ENCODE measurements at places on chromosomes 6 and 20.

DNA sequence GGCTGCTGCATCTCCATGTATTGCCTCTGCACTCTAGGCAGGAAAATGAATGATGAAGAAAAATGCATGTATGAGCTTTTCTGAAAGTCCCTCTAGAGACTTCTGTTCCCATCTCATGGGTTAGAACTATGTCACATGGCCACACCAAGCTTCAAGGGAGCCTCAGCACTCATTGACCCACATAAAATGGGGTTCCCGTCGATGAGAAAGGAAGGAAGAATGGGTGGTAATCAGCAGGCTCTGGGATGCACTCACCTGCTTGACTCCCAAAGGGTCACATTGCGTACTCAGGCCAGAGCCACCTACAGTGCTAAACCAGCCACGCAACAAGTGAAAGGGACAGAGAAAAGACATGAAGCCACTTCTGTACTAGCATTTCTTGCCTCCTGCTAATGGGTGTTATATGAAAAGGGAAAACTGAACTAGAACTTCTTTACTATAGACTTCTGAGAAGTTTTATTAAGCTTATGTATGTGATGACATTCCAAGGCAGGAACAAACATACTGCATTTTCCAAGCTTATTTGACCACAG lies 95.8 kb upstream of the GCM1 start:
- DNase-seq, result no peak

GRCh38 chr6:147841547-147842148 lies 333.2 kb downstream of the SAMD5 start:
- no peak for DNase-seq

GRCh38 chr6:104943781-104944180 lies 13.1 kb upstream of the LIN28B start:
- DNase-seq, result no peak

- DNase-seq, result no peak
Measured at GRCh38 chr6:125512621-125513020, 210.9 kb upstream of the HDDC2 start.

DNA sequence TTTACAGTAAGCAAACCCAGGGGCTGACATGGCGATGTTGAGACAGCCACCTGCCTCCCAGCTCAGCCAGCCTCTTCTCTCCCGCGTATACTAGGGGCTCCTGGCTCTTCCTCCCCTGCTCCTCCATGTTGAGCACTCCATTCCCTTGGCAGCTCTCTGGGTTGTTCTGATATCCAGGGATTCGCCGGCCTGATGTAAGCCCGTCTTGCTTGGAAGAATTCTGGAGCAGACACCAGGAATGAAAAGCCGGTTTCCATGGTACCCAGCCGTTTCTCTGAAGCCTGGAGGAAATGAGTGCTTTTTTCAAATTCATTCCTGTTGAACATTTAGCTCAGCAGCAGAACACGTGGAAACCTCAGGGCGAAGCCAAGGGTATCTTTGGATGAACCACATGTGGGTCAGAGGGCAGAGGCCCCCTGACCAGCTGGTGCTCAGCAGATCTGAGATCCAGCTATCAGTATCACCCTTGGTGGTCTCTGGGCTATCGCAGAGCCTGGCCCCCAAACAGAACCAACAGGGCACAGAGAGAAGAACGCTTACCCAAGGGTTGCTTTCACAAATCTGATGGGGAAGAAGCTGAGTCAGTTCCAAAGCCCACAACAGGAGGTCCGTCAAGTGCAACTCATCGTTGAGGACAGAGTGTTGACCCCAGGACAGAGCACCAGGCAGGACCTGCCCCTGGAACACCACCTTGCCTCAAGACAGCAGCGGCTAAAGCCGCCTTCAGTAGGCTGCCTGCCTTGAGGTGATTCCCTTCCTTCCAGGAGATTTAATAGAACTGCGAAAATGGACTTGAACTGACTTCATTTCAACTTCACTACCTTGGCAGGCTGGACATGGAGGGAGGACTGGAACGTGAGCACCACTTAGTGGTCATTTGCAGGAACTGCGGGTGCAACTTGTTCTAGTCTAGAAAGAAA lies 96.1 kb upstream of the RIN2 start:
- DNase-seq, result peak; percentile 78

GRCh38 chr6:149060985-149061760 lies 256.3 kb upstream of the TAB2 start:
- no peak for DNase-seq

DNA sequence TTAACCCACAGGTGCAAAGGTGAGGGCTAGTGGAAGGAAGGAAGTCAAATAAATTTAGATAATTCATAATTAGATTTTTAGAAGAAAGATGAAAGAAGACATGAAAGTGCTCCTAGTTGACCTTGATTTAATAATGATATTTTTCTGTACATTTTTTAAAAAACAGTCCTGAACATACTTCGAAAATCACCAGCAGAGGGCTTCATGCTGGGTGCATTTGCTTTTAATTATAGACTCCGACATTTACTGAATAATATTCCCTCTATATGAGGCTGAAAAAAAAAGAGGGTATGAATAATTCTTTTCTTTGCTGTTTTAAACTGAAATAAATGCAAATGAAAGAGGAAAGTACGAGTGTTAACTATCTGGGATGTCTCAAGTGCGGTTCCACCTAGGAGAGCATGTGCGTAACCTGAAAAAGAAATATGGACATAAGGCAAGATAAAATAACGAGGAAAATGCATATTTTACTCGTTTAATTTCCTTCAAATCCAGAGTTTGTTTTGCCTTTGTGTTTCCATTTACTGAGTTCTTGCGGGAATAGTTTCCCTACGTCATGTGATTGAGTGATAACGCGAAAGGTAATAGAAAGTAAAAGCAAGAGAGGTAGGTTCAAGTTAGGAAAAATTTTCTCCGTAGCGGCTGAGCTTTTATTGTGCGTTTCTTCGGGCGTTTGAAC lies 3.1 kb upstream of the TFAP2B start:
- DNase-seq, result no peak

- peak; percentile 86 for DNase-seq
Measured at GRCh38 chr6:145112711-145113148, 622.6 kb downstream of the EPM2A start.

DNA sequence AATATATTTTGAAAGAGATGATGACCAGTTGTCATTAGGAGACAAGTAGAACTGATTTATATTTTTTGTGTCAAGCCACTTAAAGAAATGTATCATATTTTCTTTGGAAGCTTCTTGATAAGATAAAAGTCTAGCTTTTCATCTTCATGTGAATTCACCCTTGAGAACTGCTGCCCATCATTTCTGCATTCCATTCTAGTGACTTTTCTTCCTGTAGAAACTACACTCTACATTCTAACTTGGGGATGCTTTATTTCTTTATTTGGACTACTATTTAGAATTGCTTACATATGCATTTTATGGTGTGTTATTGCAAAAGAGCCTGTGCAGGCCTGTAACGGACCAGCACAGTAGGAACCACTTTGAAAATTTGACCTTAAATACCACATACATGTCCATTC lies 335.0 kb upstream of the KCNQ5 start:
- no peak for DNase-seq
